ENCODE measurements at places on chromosomes 6 and 20.
A peak's percentile ranks its signal among the peaks of the same experiment; 100 is the strongest.

- DNase-seq, result no peak
Observed at GRCh38 chr20:53809728-53810365, 216.2 kb upstream of the ZNF217 start.

- no peak for DNase-seq
Observed at GRCh38 chr6:91340896-91341395, 754.1 kb upstream of the MAP3K7 start.

DNA sequence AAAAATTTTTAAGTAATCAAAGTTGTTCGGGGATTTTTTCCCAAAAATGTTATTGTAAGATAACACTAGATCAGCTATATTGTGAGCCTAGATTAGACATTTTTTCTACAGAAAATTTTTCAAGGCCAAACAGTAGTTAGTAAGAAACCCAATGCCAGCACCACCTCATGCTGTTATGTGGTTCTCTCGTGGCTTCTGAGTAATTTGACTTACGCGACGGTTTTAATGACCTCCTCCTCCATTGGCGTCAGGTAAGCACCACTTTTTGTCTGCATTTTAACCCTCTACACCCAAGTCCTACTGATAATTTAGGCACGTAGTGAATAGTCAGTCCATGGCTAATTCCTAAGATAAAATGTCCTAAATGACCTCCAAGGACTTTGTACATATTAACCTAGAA is 9.7 kb downstream of the RPS6KA2 start:
- DNase-seq, result no peak

- DNase-seq, result no peak
Observed at GRCh38 chr6:131156411-131156810, 21.1 kb downstream of the AKAP7 start.

GRCh38 chr6:108353853-108354252 is 59.0 kb downstream of the AFG1L start:
- no peak for DNase-seq

- no peak for DNase-seq
Observed at GRCh38 chr6:87791982-87792381, 89.9 kb upstream of the AKIRIN2 start.

GRCh38 chr6:141552031-141552430 is 580.7 kb upstream of the GJE1 start:
- no peak for DNase-seq

DNA sequence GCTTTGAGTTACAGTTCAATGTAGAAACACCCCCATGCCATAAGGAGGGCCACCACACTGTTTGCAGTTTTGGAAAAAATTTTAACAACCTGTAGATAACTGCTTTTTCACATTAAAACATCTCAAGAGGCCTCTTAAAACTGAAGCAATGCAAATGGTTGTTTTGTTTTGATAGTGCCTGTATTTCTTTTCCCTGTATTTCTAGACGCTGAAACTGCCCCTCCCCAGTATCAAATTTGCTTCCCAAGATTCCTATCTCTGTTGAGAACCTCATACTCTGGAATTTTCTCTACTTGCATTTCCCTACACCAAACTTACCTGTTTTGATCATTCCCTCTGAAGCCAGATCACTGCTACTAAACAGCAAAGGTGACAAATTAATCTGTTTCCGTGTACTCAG is 98.5 kb downstream of the PHACTR1 start:
- DNase-seq, result no peak

GRCh38 chr20:60851826-60852704 is 400.0 kb upstream of the CDH4 start:
- DNase-seq, result no peak

GRCh38 chr20:10369723-10370090 is 64.3 kb downstream of the MKKS start:
- DNase-seq, result no peak

- no peak for DNase-seq
Observed at GRCh38 chr6:90397929-90398674, 101.5 kb upstream of the BACH2 start.

DNA sequence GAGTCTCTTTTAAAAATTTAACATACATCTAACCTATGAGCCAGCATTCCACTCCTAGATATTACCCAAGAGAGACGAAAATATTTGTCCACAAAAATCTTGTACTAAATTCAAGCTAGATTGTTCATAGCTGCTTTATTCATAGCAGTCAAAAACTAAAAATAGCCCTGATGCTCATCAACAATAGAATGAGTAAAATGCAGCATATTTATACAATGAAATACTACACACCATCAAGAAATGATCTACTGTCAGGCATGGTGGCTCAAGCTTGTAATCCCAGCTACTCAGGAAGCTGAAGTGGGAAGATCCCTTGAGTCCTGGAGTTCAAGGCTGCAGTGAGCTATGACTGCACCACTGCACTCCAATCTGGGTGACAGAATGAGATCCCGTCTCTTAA is 22.0 kb upstream of the SRC start:
- DNase-seq, result no peak

- no peak for DNase-seq
Observed at GRCh38 chr6:111829581-111829980, 43.7 kb downstream of the FYN start.

GRCh38 chr6:130834482-130835251 is 7.5 kb downstream of the SMLR1 start:
- no peak for DNase-seq

DNA sequence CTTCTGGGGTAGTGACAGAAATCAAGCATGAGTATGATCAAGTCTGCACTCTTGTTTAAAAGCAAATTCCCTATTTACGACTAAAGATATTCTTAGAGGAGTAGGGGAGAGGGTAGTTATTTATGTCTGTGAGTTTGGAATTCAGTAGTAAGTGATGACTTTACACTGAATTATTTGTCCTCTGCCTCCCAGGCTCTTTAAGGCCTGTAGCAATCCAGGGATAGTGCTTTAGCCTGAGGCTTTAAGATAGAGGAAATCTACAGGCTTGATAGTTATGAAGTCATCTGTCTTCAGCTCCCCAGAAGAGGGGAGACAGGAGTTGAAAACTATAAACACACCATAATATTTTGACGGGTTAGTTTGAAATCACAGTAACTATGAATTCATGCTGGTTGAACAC is 664.5 kb downstream of the EPM2A start:
- DNase-seq, result no peak

DNA sequence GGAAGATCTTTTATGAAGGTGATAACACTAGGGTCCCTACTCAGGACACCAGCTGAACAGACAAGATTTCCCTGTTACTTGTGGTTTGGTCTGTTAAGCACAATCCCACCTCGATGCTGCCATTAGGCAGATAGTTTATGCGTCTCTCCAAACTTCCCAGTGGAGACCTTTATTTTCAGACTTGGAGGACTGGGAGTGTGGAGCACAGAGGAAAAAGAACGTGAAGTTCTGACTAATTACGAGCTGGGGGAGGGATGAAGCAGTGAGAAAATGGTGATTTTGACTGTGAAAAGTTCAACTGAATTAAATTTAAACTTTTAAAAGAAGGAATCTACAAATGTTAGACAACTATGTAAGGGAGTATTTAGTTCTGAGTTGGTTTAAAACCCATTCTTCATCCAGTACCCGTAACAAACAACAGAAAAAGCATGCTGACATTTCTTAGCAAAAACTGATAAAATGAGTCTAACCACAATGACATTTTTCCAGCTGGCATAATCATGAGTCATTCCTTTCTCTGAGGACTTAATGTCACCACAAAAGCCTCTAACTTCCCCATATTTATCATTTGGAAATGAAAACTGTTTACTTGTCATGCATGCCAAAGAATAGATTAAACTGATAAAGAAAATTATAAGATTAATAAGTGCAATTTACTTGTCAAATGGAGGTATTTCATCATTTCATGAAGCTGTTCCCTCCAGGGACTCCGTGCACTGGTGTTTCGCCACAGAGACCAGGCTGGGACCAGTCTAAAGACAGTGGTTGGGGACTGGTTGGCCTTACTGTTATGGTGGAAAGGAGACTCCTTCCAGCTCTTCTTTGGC is 113.3 kb upstream of the SSTR4 start:
- no peak for DNase-seq

DNA sequence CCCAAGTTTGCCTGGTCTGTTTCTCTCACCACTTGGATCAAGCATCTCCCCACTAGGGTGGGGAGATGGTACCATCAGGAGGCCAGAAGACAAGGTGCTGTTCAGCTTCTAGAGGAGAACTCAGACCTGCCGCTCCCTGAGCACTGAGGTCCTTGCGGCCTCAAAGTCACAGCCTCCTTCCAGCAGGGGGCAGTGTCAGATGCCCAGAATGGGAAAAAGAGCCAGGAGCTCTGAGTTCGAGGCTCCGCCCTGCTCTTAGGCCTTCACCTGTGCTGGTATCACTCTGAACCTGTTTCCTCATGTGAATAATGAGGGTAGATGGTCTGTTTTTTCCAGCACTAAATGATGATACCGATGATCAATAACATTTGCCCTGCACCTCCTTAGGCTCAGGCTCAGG is 68.7 kb downstream of the TOX2 start:
- no peak for DNase-seq

DNA sequence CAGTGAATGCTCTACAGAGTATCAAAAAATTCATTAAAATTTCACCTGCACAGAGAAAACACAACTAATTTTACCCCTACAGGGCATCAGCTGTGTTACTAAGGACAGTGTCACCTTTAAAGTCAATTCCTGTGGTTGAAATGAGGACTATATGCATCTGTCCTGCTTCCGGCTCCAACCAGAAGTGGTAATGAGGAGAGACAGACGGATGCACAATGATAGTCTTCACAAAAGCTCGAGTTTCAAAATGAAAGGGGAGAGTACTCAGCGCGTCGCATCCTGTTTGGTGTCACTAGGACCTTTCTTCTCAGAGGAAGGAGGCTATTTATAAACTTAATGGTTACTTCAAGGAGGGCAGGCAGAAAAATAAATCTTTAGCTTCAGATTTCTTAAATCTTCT is 86.5 kb downstream of the LYRM4 start:
- DNase-seq, result no peak

GRCh38 chr6:125802943-125803377 is 12.2 kb downstream of the NCOA7 start:
- no peak for DNase-seq

DNA sequence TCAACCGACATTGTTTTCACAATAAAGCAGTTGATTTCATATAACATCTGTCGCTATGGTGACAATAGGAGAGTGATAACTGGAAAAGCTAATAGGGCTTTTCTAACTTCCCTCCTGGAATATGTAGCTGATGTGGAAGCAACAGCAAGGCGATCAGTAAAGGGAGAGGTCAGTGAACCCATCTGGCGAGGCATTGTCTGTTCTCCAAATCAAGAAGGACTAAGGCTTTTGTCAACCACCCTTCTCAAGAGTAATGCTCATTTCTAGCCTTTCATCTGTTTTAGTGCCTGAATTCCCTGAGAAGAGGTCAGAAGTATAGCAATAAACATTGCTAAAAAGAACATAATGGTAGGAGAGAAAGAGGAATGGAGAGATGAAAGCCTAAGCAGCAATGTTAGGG is 201.3 kb downstream of the AKAP7 start:
- DNase-seq, result no peak

- no peak for DNase-seq
Observed at GRCh38 chr6:133568970-133569889, 319.7 kb upstream of the TCF21 start.

GRCh38 chr20:23131766-23132165 is 45.6 kb upstream of the CD93 start:
- DNase-seq, result no peak

- DNase-seq, result no peak
Observed at GRCh38 chr6:122931916-122932315, 64.1 kb upstream of the CLVS2 start.

- DNase-seq, result peak; percentile 39
Observed at GRCh38 chr20:17530716-17531664, at the start of gene BFSP1. Gene BFSP1, minus strand, starts transcription at chr20:17531379. Its CDS starts 50 bp downstream, at chr20:17531329.

DNA sequence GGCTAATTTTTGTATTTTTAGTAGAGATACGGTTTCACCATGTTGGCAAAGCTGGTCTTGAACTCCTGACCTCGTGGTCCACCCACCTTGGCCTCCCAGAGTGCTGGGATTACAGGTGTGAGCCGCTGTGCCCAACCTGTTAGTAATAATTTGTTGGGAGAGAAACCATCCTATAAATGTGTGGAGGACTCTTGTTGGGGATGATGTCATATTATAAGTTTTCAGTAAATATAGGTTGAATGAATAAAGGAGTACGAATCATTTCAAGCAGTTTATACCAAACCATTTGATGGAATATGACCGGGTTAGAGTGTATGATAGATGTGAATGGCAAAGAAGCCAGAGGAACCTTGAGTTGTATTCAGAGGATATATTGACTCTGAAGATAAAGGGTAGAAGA is 240.8 kb downstream of the SAMD5 start:
- DNase-seq, result no peak

GRCh38 chr6:87237804-87238203 is 82.4 kb downstream of the ZNF292 start:
- DNase-seq, result no peak

DNA sequence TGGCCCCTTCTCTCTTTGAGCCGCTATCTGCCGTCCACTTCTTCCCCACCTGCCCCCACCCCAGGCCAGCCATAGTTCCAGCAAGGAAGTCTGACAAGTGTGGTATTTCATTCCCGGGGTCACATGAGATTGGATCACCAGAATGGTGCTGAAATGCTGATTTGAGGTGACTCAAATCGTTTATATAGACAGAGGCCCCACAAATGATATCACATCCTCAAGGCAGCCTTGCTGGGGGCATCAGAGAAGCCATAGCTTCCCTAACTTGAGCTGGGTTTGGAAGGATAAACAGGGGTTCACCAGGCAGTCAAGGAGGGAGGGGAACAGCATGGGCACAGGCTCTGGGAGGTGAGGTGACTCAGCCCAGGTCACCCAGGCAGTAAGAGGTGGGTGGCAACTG is 9.9 kb downstream of the SDCBP2 start:
- no peak for DNase-seq

DNA sequence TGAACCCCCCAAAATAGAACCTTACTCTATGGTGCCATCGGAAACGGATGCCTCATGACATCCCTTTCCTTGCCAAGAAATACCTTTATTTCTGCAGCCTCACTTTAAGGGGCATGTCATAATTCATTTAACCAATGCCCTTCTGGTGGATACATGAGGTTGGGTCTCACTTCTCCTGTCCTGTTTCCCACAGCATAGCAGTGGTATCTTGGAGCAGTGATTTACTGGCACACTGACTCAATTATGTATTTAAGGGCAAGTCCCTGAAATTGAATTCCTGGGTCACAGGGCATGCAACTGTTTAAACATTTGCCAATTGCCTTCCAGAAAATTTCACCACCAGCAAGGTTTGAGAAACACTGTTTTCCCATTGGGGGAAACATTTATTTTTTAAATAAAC is 639 bp upstream of the LBP start:
- no peak for DNase-seq

- no peak for DNase-seq
Observed at GRCh38 chr20:17872434-17872833, 96.2 kb downstream of the SNX5 start.
